Activated T-cell treated with anti-CD3 and anti-CD28 coated beads for 48 hours (primary cell): ENCODE measurements at places on chromosomes 5 and 9.

DNA sequence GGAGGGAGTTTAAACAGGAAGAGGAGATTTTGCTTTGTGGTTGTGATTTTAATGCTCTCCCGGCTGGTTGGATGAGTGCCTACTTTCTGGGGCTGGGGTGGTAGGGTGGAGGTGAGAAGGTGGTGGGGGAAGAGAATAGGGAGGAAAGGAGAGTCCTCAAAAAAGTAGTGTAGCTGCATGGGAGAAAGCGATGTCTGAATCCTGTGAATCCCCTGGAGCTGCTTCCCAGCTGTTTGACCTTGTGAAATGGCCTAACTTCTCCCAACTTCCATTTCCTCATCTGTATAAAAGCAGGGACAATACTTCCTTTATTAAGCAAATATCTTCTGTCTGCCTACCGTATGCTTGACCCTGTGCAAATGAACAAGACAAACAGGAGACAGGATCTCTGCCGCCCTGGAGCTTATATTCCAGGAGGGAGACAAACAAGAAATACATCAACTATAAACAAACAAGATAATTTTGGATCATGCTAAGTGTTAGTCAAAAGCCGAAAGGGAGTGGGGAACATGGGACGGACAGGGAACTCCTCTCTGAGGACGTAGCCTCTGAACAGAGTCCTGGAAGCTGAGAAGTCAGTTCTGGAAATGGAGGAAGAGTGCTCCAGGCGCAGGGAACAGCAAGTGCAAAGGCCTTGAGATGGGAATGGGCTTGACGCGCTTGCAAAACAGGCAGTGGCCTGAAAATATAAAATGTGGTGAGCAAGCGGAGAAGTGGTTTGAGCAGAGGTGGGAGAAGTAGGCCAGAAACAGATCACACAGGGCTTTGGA, 103.5 kb downstream of the SPRY4 start:
- DNase-seq: no peak

DNA sequence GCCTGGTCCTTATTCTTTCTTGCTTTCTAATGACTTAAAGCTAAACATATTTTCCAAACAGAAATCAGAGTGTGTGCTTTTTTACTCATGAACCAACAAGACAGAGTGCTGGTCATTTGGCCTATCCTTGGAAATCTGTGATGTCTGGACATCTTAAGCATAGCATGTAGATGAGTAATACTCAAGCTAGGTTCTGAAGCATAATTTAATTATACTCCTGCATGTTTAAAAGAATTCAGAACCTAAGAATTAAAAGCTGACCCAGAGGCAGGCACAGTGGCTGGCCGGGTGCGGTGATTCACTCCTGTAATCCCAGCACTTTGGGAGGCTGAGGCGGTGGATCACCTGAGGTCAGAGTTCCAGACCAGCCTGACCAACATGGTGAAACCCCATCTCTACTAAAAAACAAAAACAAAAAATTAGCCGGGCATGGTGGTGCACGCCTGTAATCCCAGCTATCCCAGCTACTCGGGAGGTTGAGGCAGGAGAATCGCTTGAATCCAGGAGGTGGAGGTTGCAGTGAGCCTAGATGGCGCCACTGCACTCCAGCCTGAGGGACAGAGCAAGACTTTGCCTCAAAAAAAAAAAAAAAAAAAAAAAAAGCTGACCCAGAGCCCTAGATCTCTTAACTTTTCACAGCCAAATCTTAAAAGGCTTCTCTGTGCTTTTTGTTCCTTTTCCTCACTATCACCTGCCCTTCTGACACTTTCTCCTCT, 16.2 kb upstream of the TJP2 start:
- no peak for DNase-seq

DNA sequence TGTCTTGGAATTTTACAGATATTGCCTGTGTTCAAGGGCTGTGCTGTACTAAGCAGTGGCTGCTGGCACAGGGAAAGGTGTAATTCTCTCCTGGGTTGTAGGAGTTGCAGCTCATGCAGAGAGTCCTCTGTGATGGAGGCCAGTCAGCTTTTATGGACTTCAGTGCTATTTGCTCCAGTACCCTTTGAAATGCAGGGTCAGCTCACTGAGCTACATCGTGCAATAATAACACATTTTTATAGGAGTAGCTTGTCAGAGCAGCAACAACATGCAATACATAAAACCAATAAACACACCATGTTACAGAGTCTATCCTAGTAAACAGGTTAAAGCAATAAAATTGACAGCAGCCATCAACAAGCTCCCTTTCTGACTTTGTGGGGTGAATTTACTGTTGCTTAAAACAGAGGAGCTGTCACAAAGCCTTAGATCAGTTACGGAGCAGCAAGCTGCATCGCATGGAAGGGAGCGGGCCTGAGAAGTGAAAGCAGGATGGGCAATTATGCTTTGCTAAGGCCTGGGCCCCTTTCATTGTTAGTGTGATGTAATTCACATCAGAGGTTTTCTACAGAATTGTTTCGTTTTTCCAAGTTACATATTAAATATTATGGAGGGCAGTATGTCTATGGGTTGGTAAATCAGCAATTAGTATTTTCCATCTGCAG, 16.8 kb downstream of the CD180 start:
- DNase-seq: no peak

DNA sequence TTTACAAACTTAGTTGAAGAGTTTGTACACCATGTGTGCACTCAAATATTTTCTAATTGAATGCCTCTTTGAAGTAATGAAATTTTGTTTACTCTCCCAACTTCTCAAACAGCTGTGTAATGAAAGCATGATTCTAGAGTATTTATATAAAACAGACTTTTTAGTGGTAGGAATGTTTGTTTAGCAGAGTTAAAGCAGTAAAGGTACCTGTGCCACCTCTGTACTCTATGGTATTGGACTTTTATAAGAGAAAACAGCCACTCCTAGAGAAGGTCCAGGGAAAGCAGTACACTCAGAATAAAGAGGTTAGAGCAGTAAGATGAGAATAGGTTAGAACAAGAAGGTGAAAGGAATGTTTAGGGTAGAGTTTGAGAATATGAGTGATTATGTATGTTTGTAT, 163.1 kb downstream of the CHSY3 start:
- no peak for DNase-seq

- no peak for DNase-seq
Observed at GRCh38 chr9:114574438-114574837, 13.1 kb upstream of the ATP6V1G1 start.

DNA sequence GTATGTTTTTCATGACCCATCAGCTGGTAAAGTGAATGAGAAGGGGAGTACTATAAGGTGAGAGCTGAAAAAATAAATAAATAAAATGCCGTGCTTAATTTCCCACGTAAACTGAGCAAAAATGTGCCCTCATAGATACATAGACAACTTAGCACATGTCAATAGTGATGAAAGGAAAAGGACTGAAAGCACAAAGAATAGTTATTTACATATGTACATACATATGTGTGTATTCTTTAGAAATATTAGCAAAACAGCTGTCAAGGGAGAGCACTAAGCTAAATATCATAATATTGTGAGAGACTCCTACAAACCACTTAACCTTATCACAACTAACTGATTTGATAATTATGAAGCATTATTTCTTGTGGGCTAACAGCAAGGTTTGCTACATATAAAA, 213.6 kb upstream of the FTMT start:
- no peak for DNase-seq
